ENCODE measurements at places on chromosomes 16 and 17. TPM values are rescaled to one million over a fixed set of nuclear protein-coding genes. Genes with fewer than 3 reads are reported as not detected.

DNA sequence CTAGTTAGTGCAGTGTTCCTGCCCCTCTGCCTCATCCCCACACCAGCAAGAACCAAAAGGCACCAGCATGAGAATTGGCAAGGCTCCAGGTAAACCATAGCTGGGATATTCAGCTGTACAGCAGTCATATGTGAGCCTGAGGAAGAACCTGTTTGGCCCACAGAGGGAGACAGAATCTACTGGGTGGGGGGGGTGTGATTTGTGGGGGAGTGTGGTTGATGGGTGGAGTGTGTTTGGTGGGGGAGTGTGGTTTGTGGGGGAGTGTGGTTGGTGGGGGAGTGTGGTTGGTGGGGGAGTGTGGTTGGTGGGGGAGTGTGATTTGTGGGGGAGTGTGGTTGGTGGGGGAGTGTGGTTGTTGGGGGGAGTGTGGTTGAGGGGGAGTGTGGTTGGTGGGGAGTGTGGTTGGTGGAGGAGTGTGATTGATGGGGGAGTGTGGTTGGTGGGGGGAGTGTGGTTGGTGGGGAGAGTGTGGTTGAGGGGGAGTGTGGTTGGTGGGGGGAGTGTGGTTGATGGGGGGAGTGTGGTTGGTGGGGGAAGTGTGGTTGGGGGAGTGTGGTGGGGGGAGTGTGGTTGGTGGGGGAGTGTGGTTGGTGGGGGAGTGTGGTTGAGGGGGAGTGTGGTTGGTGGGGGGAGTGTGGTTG, 19.5 kb downstream of the MINK1 start:
- H3K36me3 ChIP-seq = no peaks in the 10 kb centered on the region
- H3K27me3 ChIP-seq = no peaks in the 10 kb centered on the region
- H3K4me1 ChIP-seq = peaks cover 2% of the 10 kb centered on the region
- no peak overlapping the region for H3K27ac ChIP-seq
- no peak for DNase-seq
- no peak overlapping the region for H3K4me3 ChIP-seq

- DNase-seq = no peak
- H3K27me3 ChIP-seq = no peaks in the 10 kb centered on the region
- H3K4me3 ChIP-seq = no peak overlapping the region
- peaks cover 5% of the 10 kb centered on the region for H3K4me1 ChIP-seq
These were observed 3.8 kb downstream of the G6PC3 start for GRCh38 chr17:44074231-44074910.

DNA sequence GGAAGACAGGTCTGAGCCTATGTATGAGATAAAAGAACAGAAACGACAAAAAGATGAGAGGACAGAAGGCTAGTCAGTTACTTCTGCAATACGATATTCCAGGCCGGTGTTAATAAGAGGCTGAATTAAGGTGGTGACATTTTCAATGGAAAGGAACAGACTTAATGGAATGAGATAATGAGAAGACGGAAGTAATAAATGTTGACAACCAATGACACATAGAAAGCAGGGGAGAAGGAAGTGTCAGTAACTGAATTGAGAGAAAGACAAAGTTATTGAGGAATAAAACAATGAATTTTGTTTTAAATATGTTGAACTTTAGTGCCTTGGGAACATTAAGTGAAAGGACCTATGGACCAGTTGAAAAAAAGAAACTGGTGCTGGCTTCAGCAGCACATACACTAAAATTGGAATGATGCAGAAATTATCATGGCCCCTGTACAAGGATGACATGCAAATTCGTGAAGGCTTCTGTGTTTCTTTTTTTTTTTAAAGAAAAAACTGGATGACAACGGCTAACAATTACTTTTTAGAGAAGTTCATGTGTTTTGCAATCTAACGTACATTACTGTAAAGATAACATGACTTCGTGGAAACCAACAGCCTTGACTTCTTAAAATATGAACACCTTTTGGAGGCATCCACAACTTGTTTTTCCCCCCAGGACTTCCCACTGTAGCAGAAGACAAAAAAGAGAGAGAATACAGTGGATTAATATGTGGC, 18.5 kb upstream of the CPD start:
- H3K4me3 ChIP-seq = no peak overlapping the region
- H3K4me1 ChIP-seq = no peaks in the 10 kb centered on the region
- no peaks in the 10 kb centered on the region for H3K36me3 ChIP-seq
- no peak for DNase-seq
- H3K27me3 ChIP-seq = no peaks in the 10 kb centered on the region
- no peak overlapping the region for H3K27ac ChIP-seq

- no peaks in the 10 kb centered on the region for H3K27me3 ChIP-seq
- no peaks in the 10 kb centered on the region for H3K36me3 ChIP-seq
- no peaks in the 10 kb centered on the region for H3K4me1 ChIP-seq
- no peak for DNase-seq
These were observed 10.1 kb downstream of the KRT39 start for GRCh38 chr17:40956401-40957254.

DNAH2 gene
- total RNA-seq = 0.43 TPM
